ENCODE measurements at places on chromosomes 1 and 21.
A peak's percentile ranks its signal among the peaks of the same experiment; 100 is the strongest.

DNA sequence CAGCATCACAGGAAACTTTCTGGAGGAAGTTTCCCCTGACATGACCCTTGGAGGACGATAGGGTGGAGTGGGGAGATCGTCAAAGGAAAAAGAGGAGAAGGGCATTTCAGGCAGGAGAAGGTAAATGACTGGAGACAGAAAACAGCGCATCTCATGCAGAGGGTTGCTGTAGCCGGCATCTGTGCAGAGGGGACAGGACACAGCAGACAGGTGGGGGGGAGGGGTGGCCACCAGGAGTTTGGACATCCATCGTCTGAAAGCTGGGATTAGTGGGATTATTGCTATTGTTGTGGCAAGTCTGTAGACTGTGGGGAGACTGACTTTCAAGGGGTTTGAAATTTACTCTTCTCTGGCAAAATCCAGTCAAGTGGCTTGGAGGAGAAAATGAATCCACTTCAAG, 463.9 kb downstream of the OMA1 start:
- no peak for DNase-seq

DNA sequence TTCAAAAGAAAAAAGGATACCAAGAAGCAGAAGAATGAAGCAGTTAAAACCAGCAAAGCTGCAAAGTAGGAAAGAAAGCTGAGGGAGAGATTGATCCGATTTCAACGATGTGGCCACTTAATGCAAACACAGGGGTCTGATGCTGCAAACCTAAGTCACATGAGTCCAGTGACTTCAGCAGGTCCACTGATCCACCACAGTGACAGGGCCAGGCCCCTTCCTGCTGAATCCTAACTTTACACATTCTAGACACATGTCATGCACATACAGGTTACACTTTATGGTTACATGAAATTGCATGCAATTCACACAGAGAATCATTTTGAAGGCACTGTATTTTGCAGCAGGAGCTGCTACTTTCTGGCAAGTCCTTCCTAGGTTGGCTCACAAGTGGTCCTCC, 59.0 kb upstream of the LBR start:
- DNase-seq = no peak

DNA sequence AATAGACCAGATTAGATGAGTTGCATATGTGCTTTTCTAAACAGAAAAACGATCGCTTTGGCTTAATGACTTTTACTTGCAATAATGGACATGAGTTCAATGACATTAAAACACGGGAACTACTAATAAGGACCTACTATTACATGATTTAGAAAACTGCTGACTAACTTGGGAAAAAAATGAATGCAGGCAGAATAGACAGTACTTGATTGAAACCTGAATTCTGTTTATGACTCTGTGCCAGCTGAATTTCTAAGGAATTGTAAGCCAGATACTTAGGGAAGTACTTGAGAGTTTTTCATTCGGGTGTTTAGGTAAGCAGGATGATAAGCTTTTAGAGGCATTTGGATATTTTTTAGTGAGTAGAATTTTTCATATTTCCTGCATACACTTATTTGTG, 12.0 kb downstream of the ADGRL2 start:
- DNase-seq = no peak

DNA sequence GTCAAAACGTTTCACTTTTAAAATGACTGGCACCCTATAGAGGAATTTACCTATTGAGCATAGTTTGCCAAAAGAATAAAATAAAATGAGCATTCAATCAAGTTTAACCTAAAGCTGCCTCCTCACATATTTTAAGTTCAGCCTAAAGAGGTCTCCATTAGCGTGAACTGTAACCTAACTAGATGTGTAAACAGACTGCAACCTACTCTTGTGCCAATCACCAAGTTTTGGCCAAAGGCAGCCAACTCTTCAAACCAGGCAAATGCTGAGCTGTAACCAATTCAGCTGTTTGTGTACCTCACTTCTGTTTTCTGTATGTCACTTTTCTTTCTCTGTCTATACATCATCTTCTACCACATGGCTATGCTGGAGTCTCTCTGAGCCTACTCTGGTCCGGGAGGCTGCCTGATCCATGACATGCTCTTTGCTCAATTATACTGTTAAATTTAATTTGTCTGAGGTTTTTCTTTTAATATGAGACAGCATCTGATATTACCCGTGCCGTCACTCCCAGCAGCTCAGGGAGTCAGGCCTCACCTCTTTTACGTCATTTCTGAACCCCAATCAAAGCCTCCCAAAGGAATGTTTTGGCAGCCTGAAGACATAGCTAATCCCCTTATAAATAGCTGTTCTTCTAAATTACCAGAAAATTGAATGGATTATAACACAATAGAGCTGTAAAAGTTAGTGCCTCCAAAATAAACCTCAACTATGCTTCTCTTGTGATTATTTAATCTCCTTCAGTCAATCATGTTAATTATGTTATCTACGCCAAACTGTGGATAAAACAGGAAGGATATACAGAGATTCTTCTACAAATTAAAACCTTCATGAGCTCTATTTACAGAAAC, 81.0 kb upstream of the NR5A2 start:
- no peak for DNase-seq

- no peak for DNase-seq
Measured at GRCh38 chr1:239011382-239011781, 375.0 kb upstream of the CHRM3 start.

GRCh38 chr1:174815036-174815435, 184.7 kb upstream of the CACYBP start:
- no peak for DNase-seq

GRCh38 chr1:185789501-185790193, 55.5 kb downstream of the HMCN1 start:
- no peak for DNase-seq

DNA sequence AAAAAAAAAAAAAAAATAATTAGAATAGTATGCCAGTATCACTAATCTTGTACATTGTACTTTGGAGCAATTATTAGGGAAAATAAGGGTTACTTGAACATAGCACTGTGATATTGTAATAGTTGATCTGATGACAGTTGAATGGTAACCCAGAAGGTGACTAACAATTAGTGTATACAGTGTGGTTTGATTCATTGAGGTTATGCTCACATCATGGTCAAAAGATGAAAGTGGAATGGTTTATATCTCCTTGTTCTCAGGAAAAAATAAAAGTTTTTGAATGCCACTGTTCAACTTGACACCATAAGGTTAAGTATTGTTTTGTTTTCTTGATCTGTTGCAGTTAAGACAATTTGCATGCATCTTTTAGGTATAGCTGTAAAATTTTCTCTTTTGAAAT, 87.0 kb downstream of the GPR52 start:
- no peak for DNase-seq

- DNase-seq = no peak
Measured at GRCh38 chr1:154871374-154871773, 1.3 kb upstream of the KCNN3 start.

- no peak for DNase-seq
Measured at GRCh38 chr1:212098771-212099170, 63.2 kb downstream of the DTL start.

- DNase-seq = no peak
Measured at GRCh38 chr21:45803618-45804340, 160.3 kb downstream of the PCBP3 start.

DNA sequence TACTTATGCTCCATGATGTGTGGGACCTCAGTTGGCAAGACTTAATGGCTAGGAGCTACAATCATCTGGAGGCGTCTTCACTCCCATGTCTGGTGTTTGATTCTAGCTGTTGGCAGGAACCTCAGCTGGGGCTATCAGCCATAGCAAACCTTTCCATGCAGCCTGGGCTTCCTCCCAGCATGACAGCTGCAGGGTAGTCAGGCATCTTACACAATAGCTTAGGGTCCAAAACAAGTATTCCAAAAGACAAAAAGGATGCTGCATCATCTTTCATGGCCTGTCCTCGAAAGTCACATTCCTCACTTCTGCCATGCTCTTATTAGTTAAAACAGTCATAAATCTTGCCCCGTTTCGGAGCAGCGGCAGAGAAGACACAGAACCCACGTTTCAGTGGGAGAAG, 90.9 kb downstream of the LRRC8C start:
- DNase-seq = no peak

DNA sequence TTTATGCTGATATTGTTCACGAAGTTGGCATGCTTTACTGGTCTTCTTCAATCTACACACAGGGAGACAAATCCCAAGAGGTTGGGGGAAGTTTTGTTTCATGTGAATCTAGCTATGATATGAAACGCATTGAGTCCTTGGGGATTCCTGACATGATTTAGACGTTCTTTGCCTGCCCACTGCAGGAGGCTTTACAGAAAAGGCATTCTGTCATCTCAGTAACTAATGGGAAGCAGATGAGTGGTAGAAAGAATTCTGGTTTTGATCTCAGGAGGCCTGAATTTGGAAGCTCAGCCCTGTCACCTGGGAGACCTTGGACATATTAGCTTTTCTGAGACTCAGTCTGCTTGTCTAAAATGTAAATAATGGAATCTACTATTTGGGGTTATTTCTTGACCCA, 383.0 kb upstream of the NFIA start:
- peak; percentile 3 for DNase-seq

DNA sequence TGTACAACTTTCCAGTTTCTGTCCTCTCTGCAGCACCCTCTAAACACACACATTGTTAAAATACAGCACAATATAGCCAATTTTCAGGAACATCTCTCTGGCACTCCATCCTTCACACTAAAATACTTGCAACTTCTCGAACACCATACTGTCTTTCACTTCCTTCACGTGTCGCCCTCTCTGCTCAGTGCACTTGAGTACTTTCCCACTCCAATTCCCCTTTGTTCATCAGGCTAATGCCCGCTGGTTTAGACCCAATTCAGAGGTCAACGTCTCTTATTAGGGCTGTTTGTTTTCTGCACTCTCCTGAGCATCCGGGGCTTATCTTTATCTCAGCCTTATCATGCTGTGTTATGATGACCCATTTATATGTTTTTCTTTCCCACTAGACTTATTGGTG, 238.2 kb upstream of the SGIP1 start:
- no peak for DNase-seq

DNA sequence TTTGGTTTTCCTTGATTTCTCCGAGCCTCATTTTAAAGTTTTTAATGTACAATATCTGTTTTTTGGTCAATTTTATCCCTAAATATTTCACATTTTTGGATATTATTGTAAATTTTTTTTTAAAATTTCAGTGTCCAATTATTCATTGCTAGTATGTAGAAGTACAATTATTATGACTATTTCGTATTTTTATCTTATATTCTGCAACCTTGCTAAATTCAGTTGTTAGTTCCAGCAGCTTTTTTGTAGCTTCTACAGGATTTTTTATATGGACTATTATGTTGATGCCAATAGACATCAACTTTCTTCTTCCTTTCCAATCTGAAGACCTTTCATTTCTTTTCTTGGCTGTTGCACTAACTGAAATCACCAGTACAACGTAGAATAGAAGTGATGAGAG, 4.1 kb upstream of the PLA2G2F start:
- no peak for DNase-seq

DNA sequence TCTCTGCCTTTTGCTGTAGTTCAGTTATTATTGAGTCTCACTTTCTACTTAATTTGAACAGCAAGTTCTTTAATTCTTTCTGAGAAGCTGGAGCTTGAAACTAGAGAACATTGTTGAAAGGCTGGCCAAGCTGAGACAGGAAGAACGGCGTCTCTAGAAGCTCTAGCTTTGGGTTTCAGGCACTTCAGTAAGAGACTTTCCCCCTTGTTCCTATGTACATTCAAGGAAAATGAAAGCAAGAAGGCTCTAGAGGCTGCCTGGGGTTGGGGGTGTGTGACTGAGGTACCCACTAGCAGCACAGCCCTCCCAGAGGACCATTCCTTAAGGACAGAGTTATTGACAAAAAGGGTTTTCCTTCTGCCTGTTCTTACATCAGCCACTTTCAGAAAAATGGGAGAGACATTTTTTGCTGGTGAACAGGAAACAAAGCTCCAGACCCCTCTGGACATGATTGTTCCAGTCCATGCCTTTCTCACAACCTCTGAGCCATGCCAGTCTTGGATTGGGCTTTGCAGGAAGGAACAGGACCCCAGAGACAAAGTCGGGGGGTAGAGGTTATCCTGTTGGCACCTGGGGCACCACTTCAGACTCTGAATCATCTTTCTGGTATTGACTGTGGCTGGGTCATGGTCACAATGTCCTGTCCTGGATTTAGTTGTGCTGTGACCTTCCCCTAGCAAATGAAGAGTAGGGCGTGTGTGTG, 63.1 kb downstream of the LAMC2 start:
- DNase-seq = no peak

GRCh38 chr1:99811747-99812146, 38.4 kb upstream of the AGL start:
- no peak for DNase-seq

GRCh38 chr1:54114001-54114400, 38.8 kb downstream of the CDCP2 start:
- DNase-seq = no peak

All from hippocampal formation (tissue), 2 donors.